ENCODE measurements at places on chromosomes 5 and 9. TPM values are rescaled to one million over a fixed set of nuclear protein-coding genes. Genes with fewer than 3 reads are reported as not detected.

Gene UBE2QL1
- not detected for total RNA-seq

- DNase-seq: no peak
Observed at GRCh38 chr5:149282027-149282965, 10.6 kb downstream of the AFAP1L1 start.

DNA sequence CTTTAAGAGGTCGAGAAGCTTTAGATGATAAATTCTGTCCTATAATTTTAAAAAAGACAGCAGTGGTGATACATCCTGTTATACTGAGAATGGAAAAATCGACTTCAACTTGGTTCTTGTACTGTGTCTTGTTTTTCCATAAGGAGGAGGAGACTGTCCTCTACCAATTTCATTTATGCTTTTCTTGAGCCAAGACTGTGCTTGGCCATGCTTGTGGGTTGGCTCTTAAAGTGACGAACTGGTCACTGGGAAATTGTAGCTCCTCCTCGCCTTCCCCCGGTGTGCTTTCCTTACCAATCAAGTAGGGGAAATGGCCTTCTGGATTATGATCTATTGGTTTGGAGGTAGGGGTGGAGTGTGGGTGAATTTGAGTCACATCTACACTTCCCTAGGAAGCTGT, 67.1 kb upstream of the HSPB3 start:
- DNase-seq: no peak

Gene SEMA6A
- 0.53 TPM for total RNA-seq

DNA sequence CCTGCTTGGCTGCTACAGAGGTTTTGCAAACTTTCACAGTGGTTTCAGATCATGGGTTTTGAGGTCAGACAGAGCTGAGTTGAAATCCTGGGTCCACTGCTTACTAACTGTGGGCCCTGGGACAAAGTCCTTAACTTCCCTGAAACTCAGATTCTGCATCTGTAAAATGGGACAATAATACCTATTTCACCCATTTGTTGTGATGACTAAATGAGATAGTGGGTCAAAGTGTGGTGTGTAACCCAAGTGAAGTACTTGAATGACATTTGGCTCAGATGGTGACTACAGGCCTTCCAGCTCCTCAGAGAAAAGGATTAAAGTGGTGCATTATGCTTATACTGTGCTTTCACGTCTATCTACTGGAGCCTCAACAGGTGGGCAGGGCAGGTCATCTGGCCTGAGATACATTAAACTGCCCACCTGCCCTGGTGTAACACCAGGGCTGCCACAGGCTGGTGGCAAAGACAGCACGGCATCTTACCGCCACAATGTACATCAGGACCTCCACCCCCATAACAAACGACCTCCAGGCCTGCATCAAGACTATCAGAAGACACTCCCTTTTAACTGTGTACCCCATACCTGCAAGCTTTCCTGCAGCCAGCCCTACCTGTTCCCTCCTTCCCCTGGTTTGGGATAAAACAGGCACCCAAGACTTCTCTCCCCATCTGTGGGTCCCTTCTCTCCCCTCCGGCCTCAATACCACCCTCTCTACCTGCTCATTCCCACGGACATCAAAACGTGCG, 846 bp upstream of the TRAF1 start:
- no peak for DNase-seq

DNA sequence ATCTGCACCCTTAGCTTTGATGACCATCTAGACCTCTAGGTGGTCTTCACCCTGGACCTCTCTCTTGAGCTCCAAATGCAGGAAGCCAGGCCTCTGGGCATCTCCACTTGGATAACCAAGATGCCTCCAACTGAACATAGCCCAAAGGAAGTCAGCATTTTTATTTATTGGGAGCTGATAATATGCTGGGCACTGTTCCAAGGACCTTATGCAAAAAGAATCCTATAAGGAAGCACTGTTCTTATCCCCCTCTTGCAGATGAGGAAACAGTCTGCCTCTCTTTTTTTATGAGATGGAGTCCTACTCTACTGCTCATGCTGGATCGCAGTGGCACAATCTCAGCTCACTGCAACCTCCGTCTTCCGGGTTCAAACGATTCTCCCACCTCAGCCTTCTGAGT, 219.9 kb downstream of the CDK5RAP2 start:
- DNase-seq: no peak

Gene FBXW11
- total RNA-seq: 71.6 TPM

GRCh38 chr5:112004867-112005622, 248.1 kb upstream of the NREP start:
- DNase-seq: peak; percentile 65

- DNase-seq: no peak
Observed at GRCh38 chr5:108801301-108801700, 53.6 kb downstream of the FER start.

Gene HMMR
- 1.4 TPM for total RNA-seq

DNA sequence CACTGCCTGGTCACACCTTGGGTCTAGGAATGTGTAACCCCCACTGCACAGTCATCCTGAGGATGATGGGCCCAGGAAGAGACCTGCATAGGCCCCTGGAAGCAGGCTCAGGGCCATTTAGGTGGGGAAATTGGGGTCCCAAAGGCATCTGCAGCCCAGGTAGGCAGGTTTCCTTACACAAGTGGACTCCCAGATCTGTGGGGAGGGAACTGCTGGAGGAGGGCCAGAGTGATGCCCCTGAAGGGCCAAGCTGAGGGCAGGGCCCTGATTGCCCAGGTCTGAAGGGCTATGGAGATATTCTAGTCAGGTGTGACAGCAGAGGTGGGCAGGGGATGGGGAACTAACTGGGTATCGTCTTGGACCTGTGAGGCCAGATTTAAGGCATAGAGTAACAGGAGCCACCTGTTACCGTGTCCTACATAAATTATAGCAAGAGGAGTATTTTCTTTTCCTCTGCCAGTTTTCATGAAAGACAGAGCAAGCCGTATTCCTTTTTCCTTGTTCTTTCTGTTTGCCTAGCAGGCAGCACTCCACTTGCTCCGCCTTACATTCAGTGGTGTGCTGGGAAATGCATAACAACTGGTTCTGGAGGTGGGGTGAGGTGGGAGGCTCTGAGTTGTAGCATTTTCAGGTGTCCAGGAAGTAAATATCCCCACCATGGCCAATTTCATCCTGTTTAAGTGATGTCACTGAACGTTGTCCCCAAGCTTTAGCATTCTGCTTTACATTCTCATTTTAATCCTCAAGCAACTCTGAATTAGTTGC, 41.3 kb downstream of the PPARGC1B start:
- DNase-seq: no peak

Gene ST6GALNAC4
- total RNA-seq: 21.3 TPM

Gene KIF27
- total RNA-seq: 5.0 TPM

Gene F2RL2
- total RNA-seq: not detected

DNA sequence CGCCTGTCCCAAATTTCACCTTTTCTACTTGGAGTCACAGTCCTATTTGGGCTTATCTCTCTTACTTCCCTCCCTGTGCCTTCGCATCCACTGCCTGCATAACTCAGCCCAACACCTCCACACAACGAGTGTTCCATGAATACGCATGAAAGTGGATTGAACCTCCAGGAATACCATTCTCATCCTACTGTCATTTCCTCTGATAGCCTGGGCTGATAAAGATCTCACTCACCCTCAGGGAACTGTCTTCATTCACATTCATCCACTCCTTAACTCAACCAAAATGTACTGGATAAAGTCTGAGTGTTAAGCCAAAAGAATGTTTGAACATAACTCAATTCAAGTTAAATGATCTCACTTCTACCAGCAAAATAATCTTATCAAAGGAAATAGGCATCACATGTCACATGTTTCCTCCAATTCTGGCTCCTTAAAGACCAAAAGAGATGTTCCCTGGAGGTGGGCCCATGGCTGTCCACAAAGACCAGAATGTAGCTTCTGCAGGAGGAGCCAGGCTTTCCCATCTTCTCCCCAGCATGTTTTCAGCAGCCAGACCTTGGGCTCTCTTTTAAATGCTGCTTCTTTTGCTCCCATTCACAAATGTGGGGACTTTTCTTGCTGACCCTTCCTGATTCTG, 28.4 kb upstream of the TRIO start:
- no peak for DNase-seq

DNA sequence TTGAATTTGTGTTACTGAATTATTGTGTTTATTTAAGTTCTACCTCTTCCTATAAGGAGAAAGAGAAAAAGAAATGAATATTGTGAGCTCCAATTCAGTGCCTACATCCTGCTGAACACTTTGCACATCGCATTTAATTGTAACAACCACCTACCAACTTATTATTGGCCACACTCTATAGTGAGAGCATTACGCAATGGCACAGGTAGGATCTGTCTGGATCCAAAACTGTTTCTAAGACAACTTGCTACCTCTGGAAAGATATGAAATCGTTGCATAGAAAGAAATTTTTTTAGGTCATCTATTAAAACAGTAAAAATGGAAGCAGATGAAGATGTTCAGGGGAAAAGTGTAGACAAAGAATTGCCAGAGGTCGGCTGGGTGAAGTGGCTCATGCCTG, 227.2 kb upstream of the SNX2 start:
- no peak for DNase-seq

Gene GRIN3A
- not detected for total RNA-seq

DNA sequence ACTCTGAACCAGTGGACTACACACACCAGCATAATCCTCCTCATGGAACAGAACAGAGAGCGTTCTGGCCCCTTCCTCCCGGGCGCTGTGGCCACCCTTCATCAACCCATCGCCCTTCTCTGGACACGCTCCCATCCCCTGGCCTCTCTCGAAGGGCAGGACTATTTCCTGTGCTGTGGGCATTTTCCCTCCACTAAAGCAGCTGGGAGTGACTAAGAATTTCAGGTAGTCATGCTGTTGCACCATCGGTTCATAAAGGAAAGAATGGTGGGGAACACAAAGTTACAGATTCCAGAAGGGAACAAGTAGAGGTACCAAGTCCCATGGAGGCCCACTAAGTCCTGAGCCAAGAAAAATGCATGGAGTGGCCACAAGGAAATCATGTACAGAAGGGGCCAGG, 68.6 kb downstream of the EPB41L4B start:
- DNase-seq: peak; percentile 86

DNA sequence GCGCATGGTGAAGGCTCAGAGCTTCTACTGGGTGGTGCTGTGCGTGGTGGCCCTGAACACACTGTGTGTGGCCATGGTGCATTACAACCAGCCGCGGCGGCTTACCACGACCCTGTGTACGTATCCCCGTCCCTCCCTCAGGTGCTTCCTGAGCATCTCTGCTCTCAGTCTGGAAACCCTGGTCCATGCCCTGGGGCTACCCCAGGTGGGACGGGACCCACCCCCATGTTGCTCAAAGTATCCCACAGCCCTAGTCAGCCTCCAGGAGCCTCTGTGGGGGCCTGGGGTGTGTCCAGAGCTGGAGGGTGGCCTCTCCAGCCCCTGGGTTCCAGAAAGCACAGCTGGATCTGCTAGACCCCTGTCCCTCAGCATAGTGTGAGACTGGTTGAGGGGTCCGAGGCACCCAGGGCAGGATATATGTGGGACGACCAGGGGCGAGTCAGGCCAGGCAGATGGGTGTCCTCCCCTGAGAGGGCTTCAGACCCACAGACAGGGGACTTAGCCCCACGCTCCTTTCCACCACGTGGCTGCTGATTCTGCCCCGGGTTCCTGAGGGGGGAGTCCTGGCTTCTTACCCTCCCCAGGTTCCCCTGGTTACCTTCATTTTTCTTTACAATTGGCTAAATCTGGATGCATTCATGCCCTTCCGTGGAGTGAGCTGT, 94.0 kb downstream of the CACNA1B start:
- no peak for DNase-seq

DNA sequence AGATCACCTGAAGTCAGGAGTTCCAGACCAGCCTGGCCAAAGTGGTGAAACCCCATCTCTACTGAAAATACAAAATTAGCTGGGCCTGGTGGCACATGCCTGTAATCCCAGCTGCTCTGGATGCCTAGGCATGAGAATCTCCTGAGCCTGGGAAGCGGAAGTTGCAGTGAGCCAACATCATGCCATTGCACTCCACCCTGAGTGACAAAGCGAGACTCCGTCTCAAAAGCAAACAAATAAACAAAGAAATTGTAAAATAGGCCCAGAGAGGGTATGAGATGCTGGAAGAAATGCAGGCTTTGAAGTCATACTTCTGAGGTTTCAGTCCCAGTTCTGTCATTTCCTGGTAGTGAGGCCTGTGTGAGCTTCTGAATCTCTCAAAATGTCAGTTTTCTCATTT, 5.3 kb upstream of the ARHGEF37 start:
- no peak for DNase-seq

Gene CHSY3
- under 0.01 TPM for total RNA-seq

Gene MYOT
- total RNA-seq: not detected

Gene MAMDC4
- 1.5 TPM for total RNA-seq

DNA sequence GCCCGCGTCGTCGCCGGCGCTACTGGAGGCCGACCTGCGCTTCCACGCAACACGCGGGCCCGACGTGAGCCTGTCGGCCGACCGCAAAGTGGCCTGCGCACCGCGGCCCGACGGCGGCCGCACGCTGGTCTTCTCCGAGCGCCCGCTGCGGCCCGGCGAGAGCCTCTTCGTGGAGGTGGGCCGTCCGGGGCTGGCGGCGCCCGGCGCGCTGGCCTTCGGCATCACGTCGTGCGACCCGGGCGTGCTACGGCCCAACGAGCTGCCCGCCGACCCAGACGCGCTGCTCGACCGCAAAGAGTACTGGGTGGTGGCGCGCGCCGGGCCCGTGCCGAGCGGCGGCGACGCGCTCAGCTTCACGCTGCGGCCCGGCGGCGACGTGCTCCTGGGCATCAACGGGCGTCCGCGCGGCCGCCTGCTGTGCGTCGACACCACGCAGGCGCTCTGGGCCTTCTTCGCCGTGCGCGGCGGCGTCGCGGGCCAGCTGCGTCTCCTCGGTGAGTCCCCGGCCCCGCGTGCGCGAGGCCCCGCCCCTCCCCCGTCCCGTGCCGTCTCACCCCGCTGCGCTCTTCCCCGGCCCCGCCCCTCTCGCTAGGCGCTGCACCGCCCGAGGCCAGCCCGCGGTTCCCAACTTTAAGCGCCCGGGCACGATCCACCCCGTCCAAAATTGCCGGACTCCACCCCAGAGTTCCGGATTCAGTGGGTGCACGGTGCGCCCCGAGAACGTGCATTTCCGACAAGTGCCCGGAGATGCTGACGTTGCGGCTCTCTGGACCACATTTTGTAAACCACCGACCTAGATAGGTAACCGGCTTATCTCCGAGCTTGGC, 42.8 kb downstream of the NEURL1B start:
- no peak for DNase-seq

- DNase-seq: peak; percentile 40
Observed at GRCh38 chr5:89147031-89147430, 264.0 kb upstream of the MEF2C start.

GRCh38 chr5:111954516-111955395, 197.8 kb upstream of the NREP start:
- peak; percentile 21 for DNase-seq

Gene PCDHB16
- not detected for total RNA-seq

Gene ELL2
- 76.3 TPM for total RNA-seq

Measured in bronchial epithelial cell (primary cell).